ENCODE measurements at places on chromosomes 2 and 18.

DNA sequence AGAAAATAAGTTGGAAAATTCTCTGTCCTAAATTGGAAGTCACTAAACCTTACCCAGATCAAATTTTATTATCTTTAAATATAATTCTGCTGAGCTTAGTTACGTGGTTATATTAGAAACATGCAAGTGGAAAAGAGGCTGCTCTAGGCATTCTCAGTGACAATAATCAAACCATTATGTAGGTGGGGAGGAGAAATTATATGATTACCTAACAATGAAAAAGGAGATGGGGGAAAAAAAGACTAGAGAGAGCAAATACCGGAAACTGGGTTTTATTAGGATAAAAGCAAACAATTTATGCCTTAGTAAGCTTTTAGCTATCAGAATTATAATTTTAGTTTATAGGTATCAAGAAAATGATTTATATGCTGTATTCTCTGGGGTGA lies 53.2 kb downstream of the PHLPP1 start:
- no peak for DNase-seq

DNA sequence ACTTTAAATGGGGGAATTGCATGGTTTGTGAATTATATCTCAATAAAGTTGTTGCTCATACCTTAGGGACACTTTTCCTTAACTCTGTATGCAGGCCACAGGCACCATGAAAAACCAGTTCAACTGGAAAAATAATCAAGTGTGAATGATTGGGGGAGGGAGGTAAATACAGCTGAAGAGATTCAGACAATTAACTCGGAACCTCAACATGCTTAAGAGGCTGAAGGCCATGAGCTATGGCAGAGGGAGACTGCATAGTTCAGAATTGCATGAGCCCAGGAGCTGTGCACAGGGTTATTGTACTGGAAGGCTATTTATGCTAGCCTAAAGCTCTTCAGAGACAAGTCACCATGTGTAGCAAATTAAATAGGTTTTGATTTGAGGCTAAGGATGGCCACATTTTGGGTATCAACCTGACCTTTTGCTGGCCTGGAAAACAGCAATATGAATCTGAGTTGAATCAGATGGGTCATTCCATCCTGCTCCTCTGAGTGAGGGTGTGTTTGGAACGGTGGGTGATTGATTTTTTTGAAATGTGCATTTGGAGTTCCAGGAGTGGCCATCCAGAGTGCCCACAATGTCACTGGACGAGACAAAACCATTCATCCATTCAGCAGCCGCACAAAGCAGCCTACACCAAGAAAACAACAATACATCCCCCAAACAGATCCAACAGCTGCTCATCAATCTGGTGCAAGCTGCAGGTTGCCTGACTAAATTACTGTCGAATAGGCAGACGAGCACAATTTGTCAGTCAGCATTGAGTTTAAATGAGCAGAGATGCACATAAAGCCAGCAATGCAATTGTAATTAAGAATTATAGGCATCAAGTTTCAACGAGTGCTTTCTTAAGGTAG lies 42.5 kb downstream of the HRH4 start:
- no peak for DNase-seq

DNA sequence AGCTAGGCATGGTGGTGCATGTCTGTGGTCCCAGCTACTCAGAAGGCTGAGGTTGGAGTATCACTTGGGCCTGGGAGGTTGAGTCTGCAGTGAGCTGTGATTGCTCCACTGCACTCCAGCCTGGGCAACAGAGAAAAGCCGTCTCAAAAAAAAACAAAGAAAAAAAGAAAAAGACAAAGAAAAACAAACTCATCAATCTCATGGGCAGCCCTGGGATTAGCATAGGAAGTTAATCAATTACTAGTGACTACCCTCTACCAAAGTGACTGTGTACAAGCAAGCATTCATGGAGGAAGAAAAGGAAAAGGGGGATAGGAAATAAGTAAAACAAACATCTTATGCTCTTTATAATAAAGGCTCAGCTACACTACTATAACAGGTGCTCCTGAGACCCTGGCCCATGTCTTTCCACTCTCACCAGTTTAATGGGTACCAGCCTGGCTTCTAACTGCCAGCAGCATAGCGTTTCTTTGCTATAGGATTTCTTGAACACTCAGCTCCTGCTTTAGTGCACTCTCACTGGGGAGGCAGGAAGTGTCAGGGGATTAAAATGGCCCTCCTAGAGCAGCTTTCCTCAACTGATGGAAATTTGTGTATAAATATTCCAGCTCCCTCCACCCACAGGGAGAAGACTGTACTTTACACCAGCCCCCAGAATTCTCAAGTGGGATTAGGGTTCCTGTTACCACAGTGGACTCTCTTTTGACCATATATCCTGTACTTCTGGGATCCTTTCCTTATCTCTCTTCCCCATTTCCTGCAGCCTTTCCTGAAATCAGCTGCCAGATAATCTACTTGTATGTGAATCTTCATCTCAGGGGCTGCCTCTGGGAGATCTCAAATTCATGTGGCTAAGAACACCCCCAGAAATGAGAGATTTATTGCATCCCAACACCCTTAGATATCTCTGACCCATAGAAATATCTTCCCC lies 91.3 kb upstream of the GLS start:
- DNase-seq, result no peak

- no peak for DNase-seq
Measured at GRCh38 chr18:59961070-59961469, 61.3 kb downstream of the PMAIP1 start.

GRCh38 chr2:68258851-68259250 lies 6.5 kb upstream of the PPP3R1 start:
- no peak for DNase-seq

DNA sequence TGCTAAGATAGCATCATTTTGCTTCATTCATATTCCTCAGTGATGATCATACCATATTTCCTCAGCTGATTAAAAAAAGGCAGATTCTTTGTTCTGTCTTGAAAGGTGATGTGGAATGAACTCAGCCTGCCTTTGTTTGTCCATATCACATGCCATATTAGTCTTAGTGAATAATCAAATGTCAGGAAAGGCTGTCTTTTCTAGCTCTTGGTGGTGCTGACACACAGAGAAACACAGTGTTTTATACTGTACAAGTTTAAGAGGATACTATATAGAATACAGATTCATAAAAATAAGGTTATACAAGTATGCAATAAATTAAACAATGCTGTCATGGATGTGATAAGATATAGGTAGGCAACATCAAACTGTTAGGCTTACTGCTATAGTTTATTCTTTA lies 97.1 kb upstream of the FAM98A start:
- DNase-seq, result no peak

- no peak for DNase-seq
Measured at GRCh38 chr18:25145731-25146511, 206.0 kb downstream of the ZNF521 start.

GRCh38 chr2:2572393-2573204 lies 241.5 kb upstream of the MYT1L start:
- DNase-seq, result no peak

- no peak for DNase-seq
Measured at GRCh38 chr2:239561446-239562001, 160.7 kb upstream of the HDAC4 start.

Data from activated CD4-positive, alpha-beta T cell treated with anti-CD3 and anti-CD28 coated beads, Interleukin-2, Interleukin-4, amounts not matched to agents 100 ng/mL and 50 ng/mL, durations not matched to agents 16 hours and 8 hours (primary cell).